ENCODE measurements at places on chromosomes 12 and 14. TPM values are rescaled to one million over a fixed set of nuclear protein-coding genes. Genes with fewer than 3 reads are reported as not detected.

DNA sequence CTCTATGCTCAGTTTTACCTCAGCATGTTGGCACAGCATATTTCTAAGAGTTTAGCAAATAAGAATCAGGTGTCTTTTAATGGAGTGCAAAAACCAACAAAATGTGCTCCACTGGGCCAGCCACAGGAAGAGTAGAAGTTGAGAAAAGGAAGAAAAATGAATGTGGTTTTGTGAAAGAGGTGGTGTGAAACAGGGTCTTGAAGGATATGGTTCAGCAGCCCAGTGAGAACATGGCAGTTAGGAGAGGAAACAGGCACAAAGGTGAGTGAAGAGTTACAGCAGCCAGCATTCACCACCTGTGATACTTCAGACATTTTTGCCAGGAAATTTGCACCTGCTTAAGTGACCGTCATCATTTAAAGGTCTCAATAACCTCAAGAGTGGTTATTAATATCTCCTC is 2.4 kb downstream of the STAB2 start:
- no peak for DNase-seq

ENDOU gene
- not detected for total RNA-seq

GRCh38 chr14:50796390-50796789 is 34.6 kb downstream of the NIN start:
- DNase-seq = no peak

DNA sequence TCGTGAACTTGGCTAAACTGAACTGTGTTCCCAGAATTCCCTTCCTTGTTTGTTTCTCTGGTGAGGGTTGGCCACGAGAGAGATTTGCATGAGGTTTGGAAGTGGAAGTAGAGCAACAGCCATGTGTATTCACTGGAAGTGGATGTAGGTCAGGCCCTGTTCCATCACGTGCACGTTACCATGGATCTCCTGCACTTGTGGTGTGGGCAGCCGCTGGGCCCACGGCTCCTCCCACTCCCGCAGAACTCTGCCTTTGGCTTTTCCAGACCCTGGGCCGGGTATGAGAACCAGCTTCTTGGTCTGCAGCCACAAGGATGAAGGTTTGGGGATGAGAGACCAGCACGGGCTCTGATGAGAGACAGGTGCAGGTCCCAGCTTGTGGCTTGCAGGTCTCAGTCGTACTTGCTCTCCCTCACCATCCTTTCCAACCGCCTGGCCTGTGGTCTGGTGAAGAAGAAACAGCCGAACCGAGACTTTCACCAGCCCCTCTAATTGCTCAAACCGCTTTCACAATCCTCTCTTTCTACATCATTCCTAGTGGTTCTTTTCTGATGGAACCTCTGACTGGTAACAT is 94.9 kb downstream of the DUSP16 start:
- DNase-seq = no peak

USP5 gene
- 64.5 TPM for total RNA-seq

GRCh38 chr14:51321036-51321435 is 81.0 kb downstream of the TMX1 start:
- DNase-seq = no peak

GRCh38 chr12:90250766-90251165 is 542.1 kb upstream of the ATP2B1 start:
- DNase-seq = peak; percentile 13

MLF2 gene
- 124 TPM for total RNA-seq

GRCh38 chr12:643475-644302 is 19.6 kb downstream of the NINJ2 start:
- DNase-seq = peak; percentile 41

DNA sequence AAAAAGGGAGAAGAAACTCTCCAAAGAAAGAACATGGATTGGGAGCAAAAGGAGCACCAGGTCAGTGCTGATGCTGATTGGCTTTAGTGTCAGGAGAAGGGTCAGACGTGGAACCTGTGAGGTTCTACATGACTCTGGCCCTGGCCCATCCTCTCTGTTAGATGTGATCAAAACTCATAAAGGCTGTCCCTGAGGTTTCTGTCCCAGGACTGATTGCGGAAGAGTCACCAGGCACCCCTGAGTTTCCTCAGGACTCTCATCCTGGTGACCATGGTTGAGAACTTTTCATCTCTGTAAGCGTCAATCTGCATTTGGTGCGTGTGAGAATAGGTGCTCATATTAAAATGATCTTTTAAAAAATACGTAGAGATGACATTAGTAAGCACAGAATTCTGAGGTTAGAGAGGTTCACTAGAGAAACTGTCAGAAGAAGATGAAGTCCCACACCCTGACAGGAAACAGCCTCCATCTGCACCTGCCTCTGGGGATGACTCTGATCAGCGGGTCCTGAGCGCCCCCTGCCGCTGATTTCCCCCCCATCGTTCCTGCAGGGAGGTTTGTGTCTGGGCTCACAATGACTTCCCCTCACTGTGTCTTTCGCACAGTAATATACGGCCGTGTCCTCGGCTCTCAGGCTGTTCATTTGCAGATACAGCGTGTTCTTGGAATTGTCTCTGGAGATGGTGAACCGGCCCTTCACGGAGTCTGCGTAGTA is 741.8 kb downstream of the TMEM121 start:
- no peak for DNase-seq

DNA sequence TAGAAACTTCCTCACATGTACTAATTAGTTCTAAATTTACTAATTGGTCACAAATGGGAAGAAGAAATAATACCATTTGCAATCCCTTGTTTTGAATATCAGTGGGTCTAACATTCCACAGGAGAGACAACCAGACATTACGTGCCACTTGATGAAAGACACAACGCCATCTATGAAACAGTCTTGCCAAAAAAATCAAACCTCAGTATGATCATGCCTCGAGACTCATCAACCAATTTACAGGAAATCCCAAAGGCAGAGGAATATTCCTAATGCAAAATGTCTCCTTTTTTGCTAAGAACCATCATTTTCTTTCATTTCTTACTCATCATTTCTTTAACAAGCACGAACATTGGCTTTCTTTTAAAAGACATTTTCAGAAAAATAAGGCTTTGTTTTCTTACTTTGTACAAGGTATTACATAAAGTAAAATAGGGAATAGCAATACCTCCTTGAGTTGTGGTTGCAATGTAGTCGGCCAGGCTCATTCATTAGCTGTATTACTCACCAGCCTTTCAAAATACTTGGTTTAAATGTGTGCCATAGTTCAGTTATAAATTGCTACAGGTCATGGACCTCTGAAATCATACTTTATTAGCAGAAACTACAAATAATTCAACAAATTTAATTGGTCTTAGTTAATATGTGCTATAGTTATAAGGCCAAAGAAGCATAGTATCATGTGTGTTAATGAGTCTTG is 436.2 kb upstream of the FLRT2 start:
- no peak for DNase-seq

DNA sequence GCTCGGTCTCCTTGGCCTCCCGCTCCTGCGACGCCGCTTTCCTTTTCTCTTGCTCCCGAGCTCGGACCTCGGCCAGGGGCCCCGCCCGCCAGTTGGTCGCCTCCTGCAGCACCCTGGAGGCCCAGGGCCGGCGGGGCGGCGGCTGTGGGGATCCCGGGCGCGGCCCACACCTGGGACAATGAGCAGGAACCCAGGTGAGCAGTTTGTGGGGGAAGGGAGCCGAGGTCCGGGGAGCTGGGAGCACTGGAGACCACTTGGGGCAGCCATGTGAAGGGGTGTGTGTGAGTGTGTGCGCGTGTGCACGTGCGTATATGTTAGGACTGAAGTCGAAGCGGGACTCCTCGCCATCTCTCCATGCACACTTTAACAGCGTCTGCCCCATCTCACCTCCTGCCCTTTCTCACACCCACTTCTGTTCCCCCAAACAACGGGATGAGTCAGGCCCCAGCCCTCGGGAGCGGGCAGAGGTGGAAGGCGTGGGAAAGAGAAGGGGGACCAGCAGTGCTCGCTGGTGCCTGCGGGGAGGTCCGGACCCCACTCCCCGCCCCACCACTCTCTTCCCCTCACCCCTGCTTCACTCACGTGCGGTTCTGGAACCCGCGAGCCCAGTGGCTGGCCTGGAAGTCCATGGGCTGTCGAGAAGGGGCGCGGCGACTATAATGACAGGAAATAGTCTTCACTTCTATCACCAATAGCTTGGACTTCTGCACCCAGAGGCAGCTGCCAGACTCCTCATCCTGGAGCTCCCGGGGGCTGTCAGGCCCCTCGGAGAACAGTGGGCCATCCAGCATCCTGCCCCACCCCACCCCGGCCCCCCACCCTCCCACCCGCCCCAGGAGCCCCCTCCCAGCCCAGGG is 450 bp downstream of the DDN start:
- no peak for DNase-seq

DNA sequence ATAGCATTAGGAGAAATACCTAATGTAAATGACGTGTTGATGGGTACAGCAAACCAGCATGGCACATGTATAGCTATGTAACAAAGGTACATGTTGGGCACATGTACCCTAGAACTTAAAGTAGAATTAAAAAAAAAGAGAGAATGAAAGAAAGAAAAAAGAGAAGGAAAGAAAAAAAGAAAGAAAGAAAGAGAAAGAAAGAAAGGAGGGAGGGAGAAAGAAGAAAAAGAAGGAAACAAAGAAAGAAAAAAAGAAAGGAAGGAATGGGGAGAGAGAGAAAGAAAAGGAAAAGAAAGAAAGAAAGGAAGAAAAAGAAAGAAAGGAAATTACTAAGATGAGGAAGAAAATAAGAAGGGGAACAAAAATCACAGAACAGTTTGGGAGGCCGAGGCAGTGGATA is 925.5 kb downstream of the LRFN5 start:
- DNase-seq = no peak

GRCh38 chr12:50765095-50765911 is 1.4 kb downstream of the ATF1 start:
- no peak for DNase-seq

DNA sequence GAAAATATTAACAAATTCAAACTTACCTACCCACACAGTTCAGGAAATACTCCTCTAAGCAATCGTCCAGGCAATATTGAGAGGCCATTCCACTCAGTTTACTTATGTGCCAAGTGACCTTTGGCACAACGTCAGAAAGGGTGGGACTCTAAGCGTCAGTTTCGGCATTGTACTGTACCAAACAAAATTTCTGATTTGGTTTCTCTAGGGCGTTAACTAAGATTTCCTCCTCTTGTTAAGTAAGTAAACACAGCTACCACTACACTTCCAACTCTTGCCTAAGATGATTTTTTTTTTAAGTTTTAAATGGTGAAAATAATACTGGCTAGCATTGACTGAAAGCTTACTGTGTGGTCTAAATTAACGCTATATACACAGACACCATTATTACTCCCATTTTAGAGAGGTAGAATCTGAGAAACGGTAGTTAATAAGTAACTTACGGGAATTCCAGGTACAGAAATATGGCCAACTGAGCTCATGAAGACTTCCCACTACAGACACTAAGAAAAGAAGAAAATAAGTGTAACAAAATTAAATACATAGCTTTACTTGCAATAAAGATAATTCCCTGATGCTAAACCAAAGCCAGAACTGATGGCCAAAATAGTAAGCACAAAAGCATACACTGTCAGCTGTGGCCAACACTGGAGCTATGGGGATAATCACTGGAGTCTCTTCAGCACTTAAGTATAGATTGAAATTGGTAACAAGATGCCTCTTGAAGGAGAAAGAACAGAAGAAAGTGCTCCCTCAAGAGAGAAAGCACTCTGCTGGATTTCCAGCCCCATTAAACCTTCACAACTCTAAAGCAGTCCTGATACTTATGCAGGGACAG is 76.1 kb downstream of the EPS8 start:
- no peak for DNase-seq

GRCh38 chr14:91159906-91160305 is 46.0 kb downstream of the DGLUCY start:
- DNase-seq = no peak

DNA sequence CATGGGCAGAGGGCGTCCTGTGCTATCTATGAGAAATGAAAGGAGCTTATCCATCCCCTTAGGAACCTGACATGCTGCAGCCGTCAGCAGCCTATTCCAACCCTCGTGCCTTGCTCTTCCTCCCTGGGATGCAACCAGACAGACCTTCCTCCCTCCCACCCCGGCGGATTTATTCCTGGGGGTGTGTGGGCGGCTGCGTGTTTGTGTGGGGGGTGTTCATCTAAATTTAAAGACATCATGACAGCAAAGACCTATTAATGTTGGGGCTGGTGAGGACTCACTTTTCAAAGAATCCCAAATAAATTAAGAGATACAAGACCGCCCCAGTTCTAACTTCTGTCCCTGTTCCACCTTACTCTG is 52.0 kb downstream of the WSCD2 start:
- peak; percentile 49 for DNase-seq

C12orf42 gene
- not detected for total RNA-seq

GPRC5D gene
- total RNA-seq = not detected

SERPINA1 gene
- total RNA-seq = 0.88 TPM

DNA sequence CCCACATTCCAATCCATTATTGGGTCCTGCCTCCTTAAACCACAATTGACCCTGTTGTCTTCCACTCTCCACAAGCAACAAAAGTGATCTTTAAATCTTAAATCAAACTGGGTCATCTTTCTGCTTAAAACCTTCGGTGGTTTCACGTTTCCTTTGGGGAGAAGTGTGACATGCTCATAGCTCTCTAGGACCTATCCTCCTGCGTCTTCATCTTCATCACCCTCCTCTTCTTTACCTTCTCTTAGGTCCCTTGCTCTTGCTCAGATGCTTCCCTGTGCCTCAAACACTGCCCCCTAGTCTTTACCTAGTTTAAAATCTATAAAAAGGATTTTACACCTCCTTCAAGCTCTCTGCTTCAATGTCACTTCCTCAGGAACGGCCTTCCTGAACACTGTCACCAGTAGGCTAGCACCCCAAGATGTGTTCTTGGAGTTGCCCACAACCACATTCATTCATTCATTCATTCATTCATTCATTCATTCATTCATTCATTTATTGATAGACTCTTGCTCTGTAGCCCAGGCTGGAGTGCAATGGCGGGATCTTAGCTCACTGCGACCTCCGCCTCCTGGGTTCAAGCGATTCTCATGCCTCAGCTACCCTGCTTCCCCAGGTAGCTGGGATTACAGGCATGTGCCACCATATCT is 46.8 kb downstream of the GALNT4 start:
- no peak for DNase-seq

TESPA1 gene
- total RNA-seq = not detected

DNA sequence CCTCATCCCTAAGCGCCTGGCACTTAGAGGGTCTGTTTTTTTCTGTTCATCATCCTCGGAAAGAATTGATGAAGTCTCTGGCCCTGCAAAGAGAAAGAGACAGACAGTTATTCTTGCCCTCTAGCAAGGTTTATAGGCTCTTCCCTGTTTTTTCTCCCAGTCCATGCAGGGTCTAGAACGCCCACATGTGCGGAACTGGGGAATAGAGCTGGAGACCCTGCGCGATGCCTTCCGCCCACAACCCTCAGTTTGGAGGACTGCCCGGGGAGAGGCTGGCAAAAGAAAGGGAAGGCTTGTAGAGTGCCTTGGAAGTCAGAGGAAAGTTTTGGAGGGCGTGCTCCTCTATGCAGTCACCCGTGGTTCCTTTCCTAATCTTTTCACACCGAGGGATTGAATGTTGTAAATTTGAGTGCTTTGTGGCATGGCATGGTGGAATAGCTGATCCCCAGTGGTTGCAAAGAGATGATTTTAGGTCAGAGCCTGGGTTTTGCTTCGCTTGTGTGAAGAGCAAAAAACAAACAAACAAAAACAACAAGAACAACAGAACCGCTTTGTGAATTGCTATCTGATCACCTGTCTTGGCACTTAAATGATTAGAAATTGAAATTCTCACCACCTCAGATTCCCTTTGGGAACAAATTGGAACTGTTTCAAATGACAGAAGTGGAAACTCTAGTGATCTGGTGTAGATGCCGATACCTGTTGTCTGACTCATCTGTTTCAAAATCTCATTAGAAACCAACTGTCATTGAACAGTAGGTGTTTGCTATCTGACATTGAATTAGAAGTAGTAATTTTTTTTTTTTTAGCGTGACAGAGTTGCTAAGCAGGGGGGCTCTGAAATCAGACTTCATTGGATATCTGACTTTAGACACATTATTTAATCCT is 947 bp downstream of the GAS2L3 start:
- DNase-seq = no peak
